Cerebellar cortex (tissue), 1 donor: ENCODE measurements at places on chromosomes 2 and 18.

DNA sequence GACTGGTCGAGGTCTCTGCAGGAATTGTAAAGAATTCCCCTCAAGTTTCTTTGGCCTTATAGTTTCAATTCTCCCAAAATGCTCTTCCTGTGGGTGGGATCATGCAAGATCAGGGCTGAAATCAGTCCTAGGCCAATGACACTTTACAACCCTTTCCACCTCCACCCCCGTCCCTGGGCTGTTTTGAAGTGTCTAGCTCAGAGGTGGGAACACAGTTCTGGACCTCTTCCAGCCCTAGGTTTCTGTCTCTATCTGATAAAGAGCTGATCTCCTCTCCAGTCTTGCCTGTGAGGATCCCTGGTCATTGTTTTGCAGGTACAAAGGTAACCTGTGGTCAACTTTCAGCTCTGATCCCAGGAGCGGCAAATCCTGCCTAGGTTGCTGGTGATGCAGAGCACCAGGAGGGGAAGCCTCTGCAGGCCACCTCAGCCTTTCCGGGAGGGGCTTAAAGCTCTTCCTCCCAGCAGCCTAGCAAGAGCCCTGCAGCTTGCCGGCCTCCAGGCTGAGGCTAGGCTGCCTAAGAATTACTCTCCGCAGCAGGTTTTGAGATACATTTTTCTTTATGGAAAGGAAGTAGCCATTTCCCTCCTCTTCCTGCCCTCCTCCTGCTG lies 69.8 kb upstream of the WIPF1 start:
- no peak for DNase-seq

- no peak for DNase-seq
Measured at GRCh38 chr2:110785439-110785838, 53.1 kb downstream of the ACOXL start.

DNA sequence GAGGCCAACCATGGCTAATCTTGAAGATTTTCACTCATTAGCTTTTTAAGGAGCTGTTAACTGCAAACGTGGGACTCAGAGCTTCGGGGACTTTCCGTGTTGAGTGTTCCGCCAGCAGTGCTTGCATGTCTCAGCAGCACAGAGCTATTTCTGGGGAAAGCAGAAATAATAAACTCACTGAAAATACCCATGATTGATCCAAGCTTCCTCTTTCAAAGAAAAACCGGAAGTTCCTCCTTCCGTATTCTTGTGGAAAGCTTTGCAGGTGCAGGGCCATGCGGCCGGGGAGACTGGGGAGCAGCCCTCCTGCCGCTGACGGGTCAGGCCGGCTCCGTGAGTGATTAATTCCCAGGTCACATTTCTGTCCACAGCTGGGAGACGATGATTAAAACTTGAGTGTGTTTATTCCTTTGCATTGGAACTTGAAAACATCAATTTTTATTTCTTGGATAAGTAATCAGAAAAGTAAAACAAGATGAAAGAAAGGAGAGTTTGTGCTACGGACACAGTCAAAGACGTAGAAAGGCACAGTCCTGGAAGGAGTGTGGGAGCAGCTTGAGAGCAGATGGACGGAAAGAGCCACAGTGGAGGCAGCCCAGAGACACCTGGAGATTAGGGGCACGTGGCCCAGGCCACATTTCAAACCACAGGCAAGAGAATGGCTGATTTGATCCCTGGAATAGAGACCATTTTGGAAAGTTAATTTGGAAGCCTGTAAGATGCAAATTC lies 54.2 kb upstream of the CTDP1 start:
- peak; percentile 24 for DNase-seq

DNA sequence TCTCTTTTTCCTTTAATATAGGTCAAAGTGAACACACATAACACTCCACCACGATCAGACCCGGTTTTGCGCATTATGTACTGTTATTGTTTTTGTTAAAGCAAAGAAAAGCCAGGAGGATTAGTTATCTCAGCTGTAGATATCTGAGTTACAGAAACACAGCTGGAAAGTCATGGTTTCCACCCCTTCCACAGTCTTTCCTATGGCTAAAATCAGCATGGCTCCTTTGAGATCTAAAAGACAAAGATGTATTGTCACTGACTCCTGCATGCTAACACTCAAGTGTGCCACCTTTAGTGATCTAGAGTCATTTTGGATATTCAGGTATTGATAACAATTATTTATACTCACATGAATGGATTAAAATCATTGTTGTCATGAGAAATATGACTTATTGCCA lies 260.0 kb downstream of the FIGN start:
- DNase-seq, result no peak

GRCh38 chr2:63842149-63843061 lies 709 bp downstream of the UGP2 start:
- peak; percentile 43 for DNase-seq

GRCh38 chr2:30404319-30405259 lies 42.5 kb upstream of the LCLAT1 start:
- no peak for DNase-seq

DNA sequence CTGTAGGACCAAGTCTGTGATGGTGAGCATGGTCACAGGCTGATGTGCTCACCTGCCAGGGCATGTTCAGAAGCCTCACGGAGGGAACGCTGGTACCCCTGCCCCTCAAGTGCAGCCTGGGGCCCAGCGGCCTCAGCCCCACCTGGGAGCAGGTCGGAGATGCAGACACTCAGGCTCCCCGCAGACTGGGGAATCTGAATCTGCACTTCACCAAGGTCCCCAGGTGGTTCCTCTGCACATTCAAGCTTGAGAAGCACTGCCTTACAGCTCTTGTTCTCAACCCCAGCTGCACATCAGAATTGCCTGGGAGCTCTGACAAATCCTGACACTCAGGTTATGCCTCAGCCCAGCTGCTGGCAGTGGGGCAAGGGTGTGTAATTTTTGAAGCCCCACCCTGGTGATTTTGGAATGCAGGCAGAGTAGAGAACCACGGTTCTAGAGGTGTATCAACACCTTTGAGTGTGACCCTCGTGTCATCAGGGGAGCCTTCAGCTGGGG lies 54.8 kb downstream of the CRACDL start:
- DNase-seq, result no peak

GRCh38 chr2:120108049-120108448 lies 95.2 kb downstream of the EPB41L5 start:
- peak; percentile 89 for DNase-seq

DNA sequence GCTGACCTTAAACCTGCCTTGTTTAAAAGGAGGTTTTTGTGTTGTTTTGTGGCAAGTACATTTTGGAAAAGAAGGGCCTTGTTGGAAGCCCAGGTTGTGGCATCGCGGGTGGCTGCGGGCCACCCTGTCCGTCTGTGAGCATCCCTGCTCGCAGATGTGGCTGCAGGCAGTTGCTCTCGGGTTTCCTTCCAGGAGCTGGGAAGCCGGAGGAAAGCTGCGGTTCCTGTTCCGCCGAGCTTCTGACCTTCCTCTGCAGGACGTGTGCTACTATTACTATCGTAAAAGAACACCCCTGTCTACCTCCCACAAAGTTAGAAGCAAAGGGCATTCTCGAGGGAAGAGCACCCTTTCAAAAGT lies 766 bp downstream of the MFF start:
- no peak for DNase-seq

DNA sequence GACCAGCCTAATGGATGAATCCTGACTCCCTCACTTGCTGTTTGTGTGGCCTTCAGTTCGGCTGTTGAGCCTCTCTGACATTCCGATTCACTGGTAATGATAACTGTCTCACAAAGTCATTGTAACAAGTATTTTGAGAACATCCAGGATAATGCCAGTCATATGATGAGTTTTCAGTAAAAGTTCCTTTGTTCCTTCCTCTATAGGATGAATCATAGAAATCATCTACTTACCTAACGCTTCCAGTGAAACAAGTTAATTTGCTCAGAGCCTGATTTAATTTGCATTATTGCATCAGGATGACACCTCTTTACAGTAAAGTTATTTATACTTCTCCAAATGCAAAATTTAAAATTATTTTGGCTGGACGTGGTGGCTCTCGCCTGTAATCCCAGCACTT lies 32.0 kb downstream of the RAB31 start:
- DNase-seq, result no peak
